Activated effector memory CD4-positive, alpha-beta T cell treated with anti-CD3 and anti-CD28 coated beads, Interleukin-2, amount 50 U/mL, for 16 hours (primary cell): ENCODE measurements at places on chromosomes 5 and 9.

DNA sequence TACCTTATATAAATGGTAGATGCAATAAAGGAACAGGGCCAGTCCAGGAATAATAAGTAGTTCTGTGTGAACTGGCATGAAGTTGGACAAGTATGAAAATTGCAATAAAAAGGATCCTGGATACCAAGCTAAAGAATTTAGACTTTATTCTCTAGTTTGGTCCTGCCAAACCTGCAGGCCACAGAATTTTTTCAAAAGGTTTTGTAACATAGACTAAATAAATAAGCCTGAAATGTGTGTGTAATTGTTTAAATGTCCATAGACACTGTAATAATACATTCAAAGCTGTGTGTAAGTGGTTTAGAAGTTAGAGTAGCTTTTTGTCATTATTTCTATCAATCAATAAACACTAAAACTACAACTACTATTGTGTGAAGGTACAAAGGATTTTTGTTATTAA lies 75.8 kb upstream of the PLPP1 start:
- DNase-seq = no peak

GRCh38 chr9:108443741-108444140 lies 412.0 kb downstream of the ACTL7B start:
- no peak for DNase-seq

GRCh38 chr5:169971780-169972179 lies 8.5 kb downstream of the INSYN2B start:
- DNase-seq = no peak

DNA sequence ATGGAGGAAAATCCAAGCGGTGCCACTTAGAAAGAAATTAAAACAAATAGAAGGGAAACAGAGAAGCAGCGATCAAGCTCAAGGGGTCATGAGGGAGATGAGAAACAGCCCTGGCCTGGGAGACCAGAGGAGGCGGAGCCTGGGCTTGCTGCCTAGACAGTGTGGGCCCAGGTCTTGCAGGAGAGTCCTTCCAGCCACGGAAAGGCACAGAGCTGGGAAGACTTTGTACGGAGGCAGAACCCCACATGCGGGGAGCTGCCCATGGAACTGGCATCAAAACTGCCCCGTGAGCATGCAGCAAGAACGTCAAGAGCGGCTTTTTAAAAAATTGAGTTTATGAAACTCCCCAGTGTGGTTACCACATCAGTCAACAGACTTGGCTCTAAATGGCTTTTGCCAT lies 119.4 kb downstream of the IRX1 start:
- no peak for DNase-seq

DNA sequence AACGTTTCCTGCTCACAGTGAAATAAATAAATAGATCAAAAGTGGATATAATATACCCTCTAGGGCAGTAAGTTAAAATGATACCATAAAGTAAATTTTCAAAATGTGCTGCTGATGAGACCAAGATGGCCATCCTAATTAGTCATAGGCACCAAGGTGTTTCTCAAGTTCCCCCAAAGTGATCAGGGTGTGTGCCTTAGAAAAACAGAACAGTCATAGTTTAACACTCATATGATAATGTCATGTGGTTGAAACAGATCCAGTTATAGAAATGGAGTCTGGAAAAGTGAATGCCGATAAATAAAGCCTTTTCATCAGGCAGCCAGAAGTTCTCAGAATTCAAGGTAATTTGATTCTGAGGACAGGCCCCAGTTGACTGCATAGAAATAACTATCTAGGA lies 161.5 kb upstream of the CDKN2B start:
- no peak for DNase-seq

GRCh38 chr5:91840412-91840811 lies 457.3 kb upstream of the ARRDC3 start:
- DNase-seq = no peak

DNA sequence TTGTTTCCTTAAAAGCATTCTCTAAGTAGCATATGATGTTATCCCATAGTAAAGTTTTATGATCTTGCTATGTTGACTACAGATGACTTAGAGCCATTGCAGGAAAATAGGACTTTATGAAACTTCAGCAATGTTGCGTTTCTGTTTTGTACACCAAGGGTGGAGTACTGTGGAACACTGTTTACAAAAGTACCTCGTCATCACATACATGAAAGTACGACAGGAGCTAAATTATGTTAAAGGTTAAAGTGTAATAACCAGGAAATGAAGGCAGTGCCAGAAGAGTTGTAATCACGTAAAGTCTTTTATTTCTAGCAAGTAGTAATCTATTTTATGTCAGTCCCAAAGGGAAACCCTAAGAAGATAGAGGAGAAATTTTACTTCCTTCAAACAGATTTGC lies 50.9 kb downstream of the C9orf85 start:
- DNase-seq = no peak

DNA sequence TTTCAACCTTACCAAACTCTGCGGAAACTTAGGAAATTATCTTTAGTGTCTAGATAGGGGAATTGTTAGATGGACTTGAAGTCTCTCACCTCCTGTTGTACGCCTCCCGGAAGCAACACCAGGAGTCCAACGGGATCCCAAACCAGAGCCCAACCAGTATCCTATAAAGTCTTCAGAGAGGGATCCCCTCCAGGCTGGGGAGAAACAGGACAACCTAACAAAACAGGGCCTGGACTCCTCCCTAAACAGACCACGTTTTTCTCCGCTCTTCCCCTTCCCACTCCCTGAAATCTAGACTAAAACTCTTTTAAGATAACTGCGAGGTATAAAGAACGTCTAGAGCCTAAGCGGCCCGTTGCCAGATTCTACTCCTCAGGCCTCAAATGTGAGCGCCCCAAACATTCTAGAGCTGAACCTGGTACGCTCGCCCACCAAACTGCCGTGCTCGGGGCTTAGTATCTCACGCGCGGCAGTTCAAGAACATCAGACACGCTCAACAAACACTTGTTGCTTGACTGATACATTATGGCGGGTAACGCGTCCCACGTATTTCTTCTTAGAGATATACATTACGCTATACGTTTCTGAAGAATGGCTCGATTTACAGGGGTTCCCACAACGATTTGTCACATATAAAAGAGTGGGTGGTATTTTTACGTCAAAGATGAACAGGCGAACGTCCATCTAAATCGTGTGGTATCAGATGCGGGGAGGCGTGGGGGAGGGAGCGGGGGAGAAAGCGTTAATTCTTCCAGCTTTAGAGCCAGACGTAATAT lies 663 bp upstream of the SMIM27 start:
- peak; percentile 80 for DNase-seq

GRCh38 chr5:36631620-36632362 lies 25.4 kb downstream of the SLC1A3 start:
- DNase-seq = no peak

GRCh38 chr9:120507936-120508510 lies 71.9 kb downstream of the CDK5RAP2 start:
- no peak for DNase-seq

GRCh38 chr5:118598311-118598710 lies 390.0 kb downstream of the DTWD2 start:
- no peak for DNase-seq

GRCh38 chr5:117943541-117943940 lies 1044.8 kb downstream of the DTWD2 start:
- no peak for DNase-seq

- no peak for DNase-seq
Measured at GRCh38 chr5:149348518-149348917, 3.2 kb downstream of the GRPEL2 start.

GRCh38 chr9:88370346-88370745 lies 17.9 kb upstream of the SPIN1 start:
- DNase-seq = no peak

DNA sequence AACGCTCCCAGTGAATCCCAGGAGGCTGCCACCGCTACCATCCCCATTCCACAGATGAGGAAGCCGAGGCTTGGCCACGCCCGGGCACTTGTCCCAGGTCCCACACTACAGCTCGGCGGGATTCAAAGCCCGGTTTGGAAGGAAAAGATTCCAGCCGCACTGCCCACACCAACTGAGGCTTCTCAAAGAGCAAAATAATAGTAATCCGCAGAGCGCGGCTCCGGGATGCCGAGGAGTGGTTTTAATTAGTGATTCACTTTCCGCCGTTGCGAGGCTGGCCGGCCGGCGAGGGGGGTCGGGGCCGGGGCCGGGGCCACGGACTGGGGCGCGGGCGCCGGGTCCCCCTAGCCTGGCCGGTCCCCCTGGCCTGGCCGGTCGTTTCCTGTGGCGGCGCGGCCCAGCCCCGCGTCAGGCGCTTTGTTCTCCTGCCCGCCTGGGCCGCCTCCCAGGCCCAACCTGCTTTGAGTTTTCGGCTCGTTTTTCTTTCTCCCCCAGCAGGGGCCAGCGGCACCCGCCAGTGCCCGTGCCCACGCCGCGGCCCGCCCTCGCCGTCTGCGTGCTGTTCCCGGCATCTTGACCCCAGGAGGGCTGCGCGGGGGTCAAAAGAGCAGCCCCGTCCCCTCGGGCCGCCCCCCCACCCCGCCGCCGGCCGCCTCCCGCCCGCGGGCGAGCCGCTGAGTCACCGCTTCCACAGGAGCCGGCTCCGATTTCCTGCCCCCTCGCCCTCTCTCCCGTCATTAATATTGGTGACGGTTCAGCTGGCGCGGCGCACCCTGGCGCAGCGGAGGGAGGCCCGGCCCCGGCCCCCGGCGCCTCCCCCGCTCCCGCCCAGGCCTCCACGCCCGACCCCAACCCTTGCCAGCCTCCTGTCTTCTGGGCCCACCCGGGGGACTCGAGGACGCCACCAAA lies 31.2 kb downstream of the FGF18 start:
- peak; percentile 69 for DNase-seq

DNA sequence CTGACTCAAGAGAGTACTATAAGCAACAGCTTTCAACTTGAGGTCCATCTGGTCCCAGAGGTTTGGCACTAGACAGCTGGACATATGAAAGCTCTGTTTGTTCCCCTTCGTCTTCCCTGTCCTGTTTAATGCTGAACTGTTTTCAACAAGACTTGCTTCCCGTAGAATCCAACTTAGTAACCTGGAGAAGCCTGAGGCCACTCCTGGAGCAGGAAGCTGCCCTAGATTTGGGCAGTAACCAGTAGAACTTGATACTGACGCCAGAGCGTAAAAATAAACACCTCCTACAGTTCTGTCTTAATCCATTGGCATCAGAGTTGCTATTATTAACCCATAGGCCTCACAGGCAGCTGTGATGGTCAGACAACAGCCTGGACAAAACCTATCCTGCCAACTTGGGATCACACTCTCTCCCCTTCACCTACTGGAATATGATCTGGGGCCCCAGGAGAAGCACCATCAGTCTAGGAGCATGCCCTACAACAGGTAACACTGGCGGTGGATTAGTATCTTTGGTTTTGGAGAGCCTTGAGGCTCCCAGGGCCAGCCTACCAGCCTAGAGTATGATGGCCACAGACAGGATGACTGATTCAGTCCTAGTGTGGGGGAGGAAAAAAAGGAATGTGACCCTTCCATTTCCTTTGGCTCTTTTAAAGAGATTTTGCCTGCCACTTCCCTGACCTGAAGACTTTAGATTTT lies 29.2 kb downstream of the RUSC2 start:
- no peak for DNase-seq

DNA sequence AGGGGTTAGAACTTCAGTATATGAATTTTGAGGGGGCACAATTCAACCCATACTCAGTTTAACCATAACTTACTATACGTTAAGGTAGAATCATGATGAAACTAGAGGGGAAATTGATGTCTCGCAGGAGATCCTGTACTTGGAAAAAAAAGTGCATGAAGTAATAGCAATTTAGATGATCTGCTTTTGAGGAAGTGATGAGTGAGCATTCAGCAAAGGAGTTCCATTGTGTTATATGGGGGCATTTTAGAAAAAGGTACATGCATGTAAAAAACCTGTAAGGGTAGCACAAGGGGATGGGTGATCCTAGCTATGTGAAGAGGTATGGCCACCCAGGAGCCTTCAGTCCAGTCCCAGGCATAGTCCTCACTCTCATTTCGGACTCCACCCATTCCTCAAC lies 14.8 kb upstream of the TMC1 start:
- DNase-seq = no peak

DNA sequence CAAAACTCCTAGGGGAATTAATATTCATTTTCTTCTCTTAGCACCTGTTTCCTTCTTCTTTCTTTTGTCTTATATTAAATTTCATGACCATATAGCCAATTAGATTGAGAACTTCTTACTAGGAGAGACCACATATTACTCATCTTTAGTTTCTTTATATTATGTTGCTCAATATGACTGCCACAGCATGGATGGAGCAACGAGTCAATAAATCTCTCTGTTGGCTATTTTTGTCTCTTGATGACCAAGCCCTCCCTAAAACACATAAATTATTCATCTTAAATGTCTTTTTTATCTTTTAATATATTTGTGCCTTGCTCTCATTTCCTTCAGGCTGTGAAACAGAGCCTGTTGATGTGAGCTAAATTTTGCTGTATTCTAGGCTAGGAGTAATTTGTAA lies 123.0 kb downstream of the ADAMTSL1 start:
- no peak for DNase-seq

- peak; percentile 36 for DNase-seq
Measured at GRCh38 chr5:110594866-110595265, 131.6 kb downstream of the TMEM232 start.

- DNase-seq = no peak
Measured at GRCh38 chr5:38532165-38532669, 24.2 kb downstream of the LIFR start.

DNA sequence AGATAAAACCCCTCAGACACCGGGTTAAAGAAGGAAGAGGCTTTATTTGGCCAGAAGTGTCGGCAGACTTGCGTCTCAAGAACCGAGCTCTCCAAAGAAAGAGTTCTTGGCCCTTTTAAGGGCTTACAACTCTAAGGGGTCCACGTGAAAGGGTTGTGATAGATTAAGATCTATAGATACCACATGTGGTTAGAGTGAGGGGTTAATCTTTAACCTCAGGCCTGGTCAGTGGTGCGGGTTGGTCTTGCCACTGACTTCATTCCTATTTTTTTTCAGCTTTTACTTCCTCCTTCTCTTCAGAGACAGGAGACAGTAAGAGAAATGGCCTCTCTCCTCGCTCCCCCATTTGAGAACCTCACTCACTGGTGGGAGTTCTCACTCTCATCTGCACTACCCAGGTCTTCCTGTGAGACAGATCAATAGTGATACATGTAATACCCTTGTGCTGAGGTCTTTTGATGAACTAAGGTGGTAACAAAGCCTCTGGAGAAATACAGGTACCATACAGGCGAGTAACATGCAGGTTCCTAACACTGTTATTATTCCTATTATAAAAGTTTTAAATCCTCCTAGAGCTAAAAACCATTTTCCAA lies 52.4 kb upstream of the COX7C start:
- DNase-seq = no peak

GRCh38 chr9:92308893-92309292 lies 15.4 kb upstream of the IARS1 start:
- DNase-seq = no peak

DNA sequence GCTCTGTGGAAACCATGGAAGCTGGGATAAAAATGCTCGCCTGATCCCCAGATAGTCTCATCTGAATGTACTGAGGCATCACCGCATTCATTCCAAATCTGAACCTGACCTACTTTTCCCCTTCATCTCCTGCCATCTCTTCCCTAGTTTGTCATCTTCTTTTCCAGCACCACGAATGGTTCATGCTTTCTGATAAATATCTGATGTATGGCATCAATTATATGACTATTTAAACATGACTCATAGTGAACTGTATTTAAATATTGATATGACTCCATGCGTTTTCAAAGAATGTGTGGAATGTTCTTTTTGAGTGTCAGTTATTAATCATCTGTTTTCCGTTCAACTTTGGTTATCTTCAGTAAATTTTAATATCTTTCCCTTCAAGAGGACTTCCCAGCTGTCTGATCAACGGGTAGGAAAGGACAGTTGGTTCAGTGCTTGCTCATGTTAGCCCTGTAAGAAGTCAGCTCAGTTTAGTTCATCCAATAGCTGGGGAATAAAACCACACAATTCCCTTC lies 21.1 kb downstream of the BASP1 start:
- DNase-seq = no peak
